ENCODE measurements at places on chromosomes 13 and 19.

DNA sequence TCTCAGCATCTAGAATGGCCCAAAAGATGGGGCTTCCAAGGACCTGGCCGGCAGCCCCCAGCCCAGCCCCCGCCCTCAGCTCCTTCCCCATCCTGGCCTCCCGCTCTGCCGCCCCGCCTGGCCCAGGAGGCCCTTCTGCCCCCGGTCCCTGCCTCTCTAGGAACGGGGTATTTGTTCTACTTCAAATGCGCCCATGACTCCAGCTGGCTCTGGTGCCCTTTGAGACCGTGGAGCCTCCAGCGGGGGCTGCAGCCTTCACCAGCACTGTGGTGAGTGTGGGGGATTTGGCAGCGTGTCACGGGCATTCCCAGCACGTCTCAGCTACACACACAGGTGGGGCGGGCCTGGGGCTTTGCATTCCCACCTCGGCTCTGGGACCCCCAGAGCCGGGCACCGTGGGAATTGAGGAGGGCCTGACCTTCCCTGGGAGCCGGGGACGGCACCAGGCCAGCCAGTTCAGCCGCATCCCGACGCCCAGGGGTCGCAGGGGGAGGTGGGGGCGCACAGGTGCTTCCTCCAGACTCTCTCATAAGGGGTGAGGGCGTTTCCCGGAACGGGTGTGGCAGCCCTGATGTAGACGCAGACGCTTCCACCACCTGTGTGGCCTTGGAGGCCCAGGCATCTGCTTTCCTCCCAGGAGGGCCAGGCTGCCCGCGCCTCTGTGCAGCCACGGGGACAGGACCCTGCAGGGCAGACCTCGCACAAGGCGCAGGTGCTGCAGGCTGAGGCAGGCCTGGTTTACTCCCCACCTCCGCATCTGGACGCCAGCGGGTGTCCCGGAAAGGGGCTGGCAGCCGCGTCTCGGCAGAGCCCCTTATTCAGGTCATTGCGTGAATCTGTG is 947 bp downstream of the ATP4B start:
- DNase-seq = no peak

- DNase-seq = no peak
Observed at GRCh38 chr13:38664906-38665305, 22.0 kb upstream of the FREM2 start.

DNA sequence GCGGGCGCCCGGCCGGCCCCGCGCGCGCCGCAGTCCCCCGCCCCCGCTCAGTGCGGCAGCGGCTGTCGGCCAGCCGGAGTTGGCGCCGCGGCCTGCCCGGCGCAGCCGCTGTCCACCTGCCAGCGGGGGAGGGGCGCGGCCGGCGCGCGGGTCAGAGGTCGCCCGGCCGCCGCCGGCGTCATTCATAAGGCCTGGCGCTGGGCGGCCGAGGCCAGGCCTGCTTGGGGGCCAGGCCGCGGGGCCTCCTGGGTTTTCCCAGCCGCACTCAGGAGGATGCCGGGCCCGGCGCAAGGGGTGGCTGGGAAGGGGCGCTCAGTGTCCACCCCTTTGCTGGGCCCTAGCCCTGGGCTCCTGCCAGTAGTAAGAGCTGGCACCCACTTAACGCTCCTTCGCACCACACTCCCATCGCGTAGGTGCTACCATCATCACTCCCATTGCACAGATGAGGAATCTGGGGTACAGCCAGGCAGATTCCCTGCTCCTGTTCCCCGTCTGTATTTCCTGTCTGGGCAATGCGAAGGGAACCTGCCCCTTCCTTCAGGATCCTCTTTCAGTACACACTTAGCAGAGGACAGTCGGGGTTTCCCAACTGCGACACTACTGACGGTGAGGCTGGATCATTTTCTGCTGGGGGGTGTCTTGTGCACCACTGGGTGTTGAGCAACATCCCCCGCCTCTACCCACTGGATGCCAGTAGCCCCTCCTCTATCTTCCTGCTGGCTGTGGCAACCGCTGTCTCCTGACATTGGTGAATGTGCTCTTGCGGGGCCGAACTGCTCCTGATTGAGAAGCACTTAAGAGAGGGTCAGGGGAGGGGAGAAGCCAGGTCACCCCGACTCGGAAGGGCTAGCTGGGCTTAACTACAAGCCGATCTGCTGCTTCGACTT is 846 bp upstream of the PRKACA start:
- no peak for DNase-seq

DNA sequence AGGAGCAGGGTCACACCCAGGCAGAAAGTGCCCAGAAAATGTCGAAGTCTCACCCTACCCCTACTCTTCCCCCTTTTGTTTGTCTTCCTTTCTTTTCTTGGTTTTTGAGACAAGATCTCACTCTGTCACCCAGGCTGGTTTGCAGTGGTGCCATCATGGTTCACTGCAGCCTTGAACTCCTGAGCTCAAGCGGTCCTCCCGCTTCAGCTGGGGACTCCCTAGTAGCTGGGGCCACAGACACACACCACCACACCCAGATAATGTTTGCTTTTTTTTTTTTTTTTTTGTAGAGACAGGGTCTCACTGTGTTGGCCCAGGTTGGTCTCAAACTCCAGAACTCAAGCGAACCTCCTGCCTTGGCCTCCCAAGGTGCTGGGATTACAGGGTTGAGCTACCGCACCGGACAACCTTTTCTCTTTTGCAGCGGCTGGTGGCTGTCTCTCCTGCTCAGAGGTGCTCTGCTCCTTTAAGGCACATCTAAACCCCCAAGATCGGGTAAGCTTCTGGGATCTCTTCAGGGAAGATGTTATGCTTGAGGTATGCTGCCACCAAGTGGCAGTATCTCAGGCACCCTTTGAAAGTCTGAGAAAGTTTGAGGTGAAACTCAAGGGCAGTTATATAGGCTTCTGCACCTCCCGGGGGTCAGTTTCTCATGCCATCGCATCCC is 22.4 kb upstream of the EBI3 start:
- DNase-seq = no peak

- no peak for DNase-seq
Observed at GRCh38 chr13:27151798-27152599, 19.6 kb downstream of the USP12 start.

DNA sequence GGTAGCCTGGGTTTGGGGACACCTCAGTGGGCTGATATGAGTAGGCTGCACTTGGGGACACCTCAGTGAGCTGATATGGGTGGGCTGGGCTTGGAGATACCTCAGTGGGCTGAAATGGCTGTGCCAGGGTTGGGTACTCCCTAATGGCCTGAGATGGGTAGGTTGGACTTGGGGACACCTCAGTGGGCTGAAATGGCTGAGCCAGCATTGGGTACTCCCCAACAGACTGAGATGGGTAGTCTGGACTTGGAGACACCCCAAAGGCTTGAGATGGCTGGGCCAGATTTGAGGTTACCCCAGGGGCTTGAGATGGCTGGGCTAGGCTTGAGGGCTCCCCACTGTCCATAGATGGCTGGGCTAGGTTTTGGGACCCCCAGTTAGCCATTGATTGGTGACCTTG is 12.1 kb downstream of the IQCN start:
- DNase-seq = no peak

DNA sequence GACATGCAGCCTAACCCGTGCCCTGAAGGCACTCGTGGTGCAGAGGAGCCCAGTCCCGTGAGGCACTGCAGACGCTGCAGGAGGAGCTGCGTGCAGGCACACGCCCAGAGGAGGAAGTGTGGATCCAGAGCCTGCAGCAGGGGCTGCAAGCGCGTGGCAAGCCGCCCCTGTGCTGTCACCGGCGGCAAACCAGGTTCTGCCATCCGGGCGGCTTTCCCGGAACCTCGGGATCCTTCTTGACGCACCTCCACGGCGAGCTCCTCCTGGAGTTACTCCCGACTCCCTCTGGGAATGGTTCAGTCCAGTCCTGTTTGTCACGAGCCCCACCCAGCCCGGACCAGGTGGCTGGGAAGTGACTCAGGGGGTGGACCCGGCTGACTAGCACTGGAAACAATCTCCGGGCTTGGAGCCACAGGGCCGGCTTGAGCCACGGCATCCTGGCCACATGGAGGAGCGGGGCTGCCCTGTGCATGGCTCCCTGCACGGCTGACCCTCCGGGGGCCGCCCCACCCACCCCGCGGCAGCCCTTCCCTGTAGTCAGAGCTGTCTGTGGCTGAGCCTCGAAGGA is 10.2 kb downstream of the DPP9 start:
- no peak for DNase-seq

DNA sequence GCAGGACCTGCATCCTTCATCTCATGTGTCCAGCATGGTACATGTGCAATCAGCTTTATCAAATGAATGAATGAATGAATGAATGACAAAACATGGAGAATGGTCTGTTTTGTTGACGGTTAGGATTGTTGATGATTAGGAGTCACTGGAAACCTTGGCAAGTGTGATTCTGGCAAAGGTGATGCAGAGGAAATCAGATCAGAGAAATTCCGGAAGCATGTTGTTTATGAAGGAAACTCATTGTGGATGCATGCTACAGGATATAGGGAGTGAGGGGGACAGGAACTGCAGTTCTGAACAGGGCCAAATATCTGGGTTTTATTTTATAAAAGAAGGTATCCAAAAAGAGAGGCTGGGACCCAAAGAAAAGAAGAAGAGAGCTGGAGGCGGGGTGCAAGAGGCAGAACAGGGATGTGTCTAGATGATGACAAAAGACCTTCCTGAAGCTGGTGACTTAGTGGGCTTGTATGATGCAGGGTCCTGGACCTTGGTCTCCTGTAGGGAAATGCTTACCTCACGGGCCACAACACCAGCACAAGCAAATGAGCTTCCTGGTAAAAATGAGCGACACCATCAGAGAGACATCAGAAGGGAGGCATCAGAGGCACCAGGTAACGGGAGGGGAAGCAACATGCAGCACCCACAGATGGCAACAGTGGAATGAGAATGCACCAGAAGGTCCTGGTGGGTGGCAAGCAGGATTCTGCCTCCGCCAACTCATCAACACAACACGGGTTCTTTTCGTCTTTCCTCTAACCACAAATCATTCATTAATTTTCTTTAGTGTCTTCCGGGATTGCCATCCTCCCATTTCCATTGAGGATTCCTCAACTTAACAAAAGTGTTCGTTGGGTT is 159.6 kb downstream of the FOXO1 start:
- no peak for DNase-seq

- DNase-seq = no peak
Observed at GRCh38 chr13:69903081-69903480, 204.5 kb upstream of the ATXN8OS start.

DNA sequence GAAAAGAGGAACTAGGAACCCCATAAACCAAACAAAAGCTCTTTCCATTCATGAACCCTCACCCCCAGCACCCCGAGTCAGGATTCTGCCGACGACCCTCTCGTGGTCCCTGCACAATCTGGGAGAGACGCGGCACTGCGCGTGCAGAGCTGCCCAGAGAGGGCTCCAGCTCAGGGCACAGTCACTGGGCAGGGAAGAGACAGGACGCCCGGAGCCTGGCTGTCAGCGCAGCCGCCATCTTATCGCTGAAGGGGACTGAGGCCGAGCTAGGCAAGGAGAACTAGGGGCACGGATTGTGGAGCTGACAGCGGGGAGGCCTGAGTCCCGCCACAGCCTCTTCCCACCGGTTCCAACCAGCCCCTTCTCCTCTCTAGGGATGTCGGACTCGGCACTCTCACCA is 349 bp downstream of the ZNF98 start:
- DNase-seq = no peak

GRCh38 chr13:74306496-74306895 is 172.3 kb upstream of the KLF12 start:
- DNase-seq = no peak

- no peak for DNase-seq
Observed at GRCh38 chr19:38695317-38695683, 47.9 kb downstream of the ACTN4 start.

DNA sequence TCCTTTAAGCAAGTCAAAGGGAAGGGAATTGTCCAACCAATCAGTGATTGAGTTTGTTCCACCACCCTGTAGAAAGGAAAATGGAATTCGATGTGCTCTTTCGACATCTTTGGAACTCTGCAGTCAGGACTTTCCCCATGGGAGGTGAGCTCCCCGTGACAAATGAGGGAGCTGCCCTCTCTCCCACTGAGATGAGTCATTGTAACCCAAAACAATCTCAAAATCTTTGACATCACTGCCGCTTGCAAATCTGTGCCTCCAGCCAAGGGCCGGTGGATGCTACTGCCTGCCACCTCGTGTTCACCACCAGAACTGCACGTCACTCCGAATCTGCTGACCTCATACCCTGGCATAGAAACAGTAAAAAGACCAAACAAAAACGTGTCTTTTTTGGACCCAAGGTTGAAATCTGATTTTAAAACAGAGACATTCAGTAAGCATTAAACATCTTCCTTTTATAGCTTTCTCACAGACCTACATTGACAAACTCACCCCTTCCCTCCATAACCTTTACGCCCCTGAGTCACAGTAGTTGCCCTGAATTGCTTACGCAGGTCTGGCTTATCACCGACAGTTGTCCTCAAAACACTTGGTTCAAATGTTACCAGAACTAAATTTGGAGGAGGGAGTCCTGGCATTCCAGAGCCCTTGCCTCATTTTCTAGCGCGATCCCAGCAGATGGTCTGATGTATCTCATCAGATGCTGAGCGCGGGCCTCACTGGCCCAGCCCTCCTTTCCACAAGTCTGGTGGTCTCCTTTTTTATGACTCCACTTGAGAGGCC is 105.2 kb downstream of the COL4A2 start:
- DNase-seq = peak; percentile 28

- DNase-seq = no peak
Observed at GRCh38 chr13:114143806-114144605, 11.6 kb upstream of the RASA3 start.

GRCh38 chr13:22846551-22846950 is 334.2 kb upstream of the SGCG start:
- no peak for DNase-seq

DNA sequence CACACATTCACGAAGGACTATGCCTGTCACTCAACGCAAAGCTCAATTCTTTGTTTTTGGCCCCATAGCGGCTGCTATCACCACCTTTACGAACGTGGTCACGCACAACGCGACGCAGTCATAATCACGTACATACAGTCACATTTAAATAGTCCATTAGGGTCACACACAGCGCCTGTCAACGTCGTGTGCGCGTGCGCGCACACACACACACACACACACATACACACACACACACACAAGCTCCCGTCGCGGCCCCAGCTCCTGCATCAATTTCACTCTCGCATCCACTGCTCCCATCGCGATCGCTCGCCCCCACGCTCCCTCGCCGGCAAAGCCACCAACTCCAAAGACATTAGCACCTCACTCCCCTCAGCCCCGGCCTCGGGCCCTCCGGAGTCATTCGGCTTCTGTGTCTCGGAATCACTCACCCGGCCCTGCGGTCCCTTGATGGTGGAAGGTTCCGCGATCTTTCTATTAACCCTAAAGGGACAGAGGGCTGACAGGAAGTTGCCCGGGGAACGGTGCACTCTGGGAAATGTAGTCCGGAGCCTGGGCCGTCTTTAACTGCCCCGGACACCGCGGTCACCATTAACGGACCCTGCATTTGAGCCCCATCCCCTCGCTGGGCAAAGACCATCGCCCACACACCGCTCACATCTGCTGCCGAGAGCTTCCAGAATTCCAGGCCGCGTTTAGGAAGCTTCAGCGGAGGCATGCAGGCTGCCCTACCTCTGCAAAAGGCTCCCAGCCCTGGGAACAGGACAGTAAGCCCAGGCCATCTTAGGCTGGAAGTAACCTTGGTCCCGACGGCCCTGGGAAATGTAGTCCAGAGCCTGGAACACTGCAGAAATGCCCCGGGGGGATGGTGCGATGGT is at the start of gene ZNF790:
TSS of gene ZNF790 (minus strand) at position 482 of the 878 bp plus-strand sequence. CDS start 12,768 bp downstream, outside the sequence.
- DNase-seq = peak; percentile 69
